Endothelial cell (in vitro differentiated cells): ENCODE measurements at places on chromosomes 13 and 19.

DNA sequence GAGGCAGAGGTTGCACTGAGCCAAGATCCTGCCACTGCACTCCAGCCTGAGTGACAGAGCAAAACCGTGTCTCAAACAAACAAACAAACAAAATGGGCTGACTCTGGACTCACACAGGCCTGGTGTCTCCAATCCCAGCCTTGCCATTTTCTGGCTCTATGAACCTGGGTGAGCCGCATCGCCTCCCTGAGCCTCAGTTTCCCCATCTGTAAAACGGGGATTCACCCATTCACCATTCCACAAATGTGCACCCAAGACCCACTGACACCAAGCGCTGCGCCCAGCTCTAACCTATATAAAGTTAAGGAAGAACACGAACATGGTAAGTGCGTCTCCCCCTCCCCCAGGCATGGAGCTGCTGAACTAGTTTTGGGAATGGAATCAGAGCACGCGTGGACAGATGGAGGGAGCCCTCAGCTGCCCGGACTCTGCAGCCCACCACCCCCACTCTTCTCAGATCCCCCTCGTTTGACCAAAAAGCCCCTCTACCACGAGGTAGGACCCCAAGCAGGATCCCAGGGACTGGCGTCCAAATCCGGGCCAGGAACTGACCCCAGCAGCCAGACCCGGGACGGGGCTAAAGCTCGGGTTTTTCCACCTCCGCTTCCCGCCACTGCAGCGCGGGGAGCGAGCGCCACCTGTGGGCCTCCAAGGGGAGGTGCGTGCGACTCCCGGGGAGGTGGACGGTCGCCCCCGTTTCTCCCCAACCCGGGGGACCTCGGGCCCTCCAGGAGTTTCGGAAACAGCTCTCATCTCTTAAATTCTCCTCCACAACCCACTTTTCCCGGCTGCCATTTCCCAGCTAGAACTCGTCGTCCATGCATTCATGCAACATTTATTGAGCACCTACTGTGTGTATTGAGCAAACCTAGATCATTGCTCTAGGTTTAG, 33.0 kb upstream of the ADGRE5 start:
- DNase-seq, result peak; percentile 76

DNA sequence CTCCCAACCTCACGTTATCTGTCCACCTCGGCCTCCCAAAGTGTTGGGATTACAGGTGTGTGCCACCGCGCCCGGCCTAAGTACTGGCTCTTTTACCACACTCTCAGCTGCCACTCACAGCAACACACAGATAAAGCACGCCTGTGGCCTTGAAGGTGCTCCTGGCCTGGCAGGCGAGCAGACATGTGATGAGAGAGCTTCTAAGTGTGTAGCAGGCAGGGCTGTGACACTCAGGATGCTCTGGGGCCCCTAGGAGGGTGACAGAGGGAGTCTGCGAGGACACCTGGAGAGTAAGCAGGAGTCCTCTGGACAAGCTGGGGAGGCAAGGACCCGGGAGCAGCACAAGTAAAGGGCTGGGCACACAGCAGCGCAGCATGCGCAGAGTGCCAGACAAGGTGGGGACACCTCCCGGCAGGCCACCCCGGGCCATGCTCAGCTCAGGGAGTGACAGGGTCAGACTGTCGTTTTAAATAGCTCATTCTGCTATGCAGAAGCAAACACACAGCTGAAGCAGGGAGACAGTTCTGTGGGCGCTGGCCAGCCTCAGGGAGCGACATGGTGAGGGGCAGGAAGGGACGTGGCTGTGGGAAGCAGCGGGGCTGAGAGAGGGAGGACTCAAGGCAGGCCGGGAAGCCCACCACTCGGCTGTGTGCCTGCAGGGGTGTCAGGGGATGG, 26.5 kb downstream of the MED26 start:
- no peak for DNase-seq

- no peak for DNase-seq
Observed at GRCh38 chr13:41259875-41260501, 3.4 kb downstream of the MTRF1 start.

DNA sequence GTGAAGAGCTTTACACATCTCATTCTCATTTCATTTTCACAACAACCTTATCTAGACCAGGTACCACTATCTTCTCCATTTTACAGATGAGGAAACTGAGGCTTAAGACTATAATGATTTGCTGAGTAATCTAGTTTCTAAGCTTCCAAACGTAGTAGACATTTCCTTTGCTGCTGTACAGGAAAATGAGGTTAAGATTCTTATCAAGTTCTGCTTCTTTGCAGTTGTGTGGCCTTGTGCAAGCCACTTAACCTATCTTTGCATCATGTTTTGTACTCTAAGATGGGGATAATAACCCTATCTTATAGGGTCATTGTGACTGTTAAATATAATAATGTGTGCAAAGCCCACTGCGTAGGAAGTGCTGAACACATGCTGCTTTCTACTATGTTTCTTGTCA, 307.9 kb downstream of the HS6ST3 start:
- no peak for DNase-seq

- peak; percentile 54 for DNase-seq
Observed at GRCh38 chr13:49791711-49792549, 552 bp downstream of the KPNA3 start.

DNA sequence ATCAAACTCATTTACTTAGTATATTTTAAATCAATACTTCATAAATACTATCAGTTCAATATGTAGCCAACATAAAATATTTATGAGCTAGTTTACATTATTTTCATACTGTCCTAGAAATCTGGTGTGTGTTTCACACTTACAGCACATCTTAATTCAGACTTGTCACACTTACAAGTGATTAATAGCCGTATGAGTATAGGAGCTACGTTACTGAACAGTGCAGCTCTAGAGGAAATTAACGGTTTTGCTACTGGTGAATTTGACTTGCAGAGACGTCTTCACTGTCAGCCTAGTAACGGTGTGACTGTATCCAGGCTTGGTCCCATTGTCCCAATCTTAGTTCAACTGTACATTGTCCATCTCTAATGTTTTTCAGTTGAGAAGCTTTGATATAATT, 33.7 kb upstream of the POSTN start:
- DNase-seq, result no peak

DNA sequence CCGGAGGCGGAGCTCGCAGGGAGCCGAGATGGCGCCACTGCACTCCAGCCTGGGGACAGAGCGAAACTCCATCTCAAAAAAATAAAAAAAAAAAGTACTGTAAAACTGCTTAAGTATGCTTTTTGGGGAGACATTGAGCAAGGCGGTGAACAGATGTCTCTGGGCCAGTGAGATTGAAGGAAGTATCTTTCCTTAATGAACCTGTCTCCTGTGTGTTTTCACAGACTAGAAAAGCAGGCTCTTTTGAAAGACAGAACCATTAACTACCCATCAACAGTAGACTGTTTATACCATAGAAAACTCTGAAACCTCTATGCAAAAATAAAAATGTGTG, 1.5 kb upstream of the ECH1 start:
- DNase-seq, result no peak

DNA sequence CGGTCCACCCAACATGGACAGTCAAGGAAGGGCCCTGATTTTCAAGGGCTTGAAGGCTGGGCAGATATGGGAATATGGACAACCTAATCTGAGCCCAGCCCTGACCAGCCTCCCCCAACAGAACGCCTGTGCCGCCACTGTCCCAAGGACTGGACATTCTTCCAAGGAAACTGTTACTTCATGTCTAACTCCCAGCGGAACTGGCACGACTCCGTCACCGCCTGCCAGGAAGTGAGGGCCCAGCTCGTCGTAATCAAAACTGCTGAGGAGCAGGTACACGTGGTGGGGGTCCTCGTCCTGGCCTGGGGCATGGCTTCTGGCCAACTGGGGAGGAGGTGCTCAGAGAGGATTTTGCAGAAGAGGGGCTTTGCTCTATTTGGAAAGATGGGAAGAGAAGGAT, 3.5 kb downstream of the CLEC4M start:
- DNase-seq, result no peak

GRCh38 chr19:49020931-49021895, 2.9 kb downstream of the CGB3 start:
- no peak for DNase-seq

DNA sequence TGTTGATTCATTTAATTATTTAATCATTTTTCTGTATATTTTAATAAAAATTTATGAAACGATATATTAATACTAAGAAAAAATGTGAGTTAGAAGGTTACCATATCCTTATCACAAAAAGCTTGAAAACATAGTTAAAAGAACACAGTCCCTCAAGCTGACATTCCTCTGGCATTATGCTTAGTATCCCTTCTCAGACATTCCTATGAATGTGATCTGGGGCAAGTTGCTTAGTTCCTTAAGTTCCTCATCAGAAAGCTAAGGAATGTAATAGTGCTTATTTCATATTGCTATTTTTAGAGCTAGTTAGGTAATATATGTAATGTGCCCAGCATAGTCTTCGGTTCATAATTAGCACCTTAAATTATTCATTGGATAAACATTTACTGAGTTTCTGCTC, 122.8 kb downstream of the MTUS2 start:
- DNase-seq, result no peak

DNA sequence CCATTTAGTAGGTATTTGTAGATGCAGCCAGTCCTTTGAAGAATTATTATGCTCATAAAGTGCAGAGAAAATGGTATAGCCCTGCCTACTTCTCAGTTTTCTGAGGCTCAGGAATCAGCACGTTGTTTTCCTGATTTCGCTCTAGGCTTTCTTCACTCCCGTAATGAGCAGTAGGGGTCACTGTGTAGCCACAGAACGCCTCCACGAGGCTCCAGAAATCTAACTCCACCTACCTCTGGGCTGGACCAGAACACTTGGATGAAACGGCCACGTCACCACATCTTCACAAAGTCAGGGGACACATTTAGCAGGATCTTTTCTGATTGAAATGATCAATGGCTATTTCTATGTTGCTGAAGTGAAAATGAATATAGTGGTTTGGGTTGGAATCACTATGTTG, 49.8 kb upstream of the GTF3A start:
- DNase-seq, result peak; percentile 67

GRCh38 chr13:80630685-80631121, 289.8 kb upstream of the SPRY2 start:
- DNase-seq, result no peak
